HepG2 (cell line): ENCODE measurements at places on chromosomes 16 and 17. TPM values are rescaled to one million over a fixed set of nuclear protein-coding genes. Genes with fewer than 3 reads are reported as not detected.

ZFPM1 gene
- 1.3 and 1.7 TPM in 2 replicates for polyA plus RNA-seq

DNA sequence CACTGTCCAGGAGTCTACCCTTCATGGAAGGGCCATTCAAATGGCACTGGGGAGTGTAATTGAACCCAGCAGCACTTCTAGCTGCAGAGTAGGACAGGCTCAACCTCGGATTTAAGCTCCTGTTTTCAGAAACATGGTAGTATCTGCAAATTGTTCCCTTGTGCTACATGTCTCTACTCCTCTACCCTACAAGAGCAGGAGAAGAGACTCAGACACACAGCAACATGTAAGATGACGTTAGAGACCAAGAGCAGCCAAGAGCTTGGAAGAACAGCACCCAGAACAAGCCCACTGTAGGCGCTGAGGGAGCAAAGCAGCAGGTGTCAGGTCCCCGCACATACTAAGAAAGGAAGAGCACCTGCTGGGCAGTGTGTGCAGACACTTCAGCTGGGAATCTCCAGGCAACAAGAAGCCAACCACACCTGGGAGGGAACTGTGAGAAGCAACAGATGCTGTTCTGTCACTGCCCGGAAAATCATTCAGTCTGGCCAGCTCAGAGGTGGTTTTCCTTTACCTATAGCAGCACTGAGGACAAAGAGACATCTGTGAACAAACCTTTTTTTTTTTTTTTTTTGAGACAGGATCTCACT, 35.6 kb upstream of the MNT start:
- no peak for DNase-seq

KRT32 gene
- polyA plus RNA-seq: not detected in 2 replicates

GRCh38 chr16:24975428-24975889, 39.7 kb downstream of the ARHGAP17 start:
- DNase-seq: no peak

DNA sequence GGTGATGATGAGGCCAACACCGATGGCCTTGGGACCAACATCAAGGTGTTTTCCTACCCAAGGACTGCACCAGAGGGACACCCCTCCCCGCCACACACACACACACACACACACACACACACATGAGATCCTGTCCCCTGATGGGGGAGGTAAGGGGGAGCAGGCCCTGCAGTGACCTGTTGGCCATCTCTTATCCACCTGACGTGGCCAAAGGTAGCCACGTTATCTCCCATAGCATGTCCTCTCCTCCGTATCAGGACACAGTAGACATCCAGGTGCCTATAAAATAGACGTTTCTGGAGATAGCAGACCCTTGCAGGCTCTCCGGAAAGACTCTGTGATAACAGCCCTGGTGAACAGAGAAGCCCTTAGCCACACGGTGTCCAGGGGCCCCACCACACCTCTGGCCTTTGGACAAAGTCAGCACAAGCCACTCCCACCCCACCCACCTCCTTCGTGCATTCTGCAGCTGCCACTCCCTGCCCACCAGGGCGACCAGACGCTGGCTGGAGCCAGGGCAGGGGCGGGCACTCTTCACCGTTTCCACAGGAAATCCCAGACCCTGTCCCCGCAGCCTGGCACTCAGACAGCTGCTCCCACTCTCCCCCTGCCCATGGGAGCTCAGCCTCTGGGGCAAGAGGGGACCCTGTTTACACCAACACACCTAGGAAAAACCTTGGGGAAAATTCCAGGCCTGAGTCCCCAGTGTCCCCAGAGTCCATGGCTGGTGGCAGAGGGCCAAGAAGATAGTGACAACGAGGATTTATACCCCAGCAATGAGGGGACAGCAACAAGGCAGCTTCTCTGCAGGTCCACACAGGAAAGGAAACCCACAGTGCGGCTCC, 15.4 kb upstream of the ENPP7 start:
- DNase-seq: peak; percentile 55

- DNase-seq: no peak
These were observed 35.8 kb upstream of the IL34 start for GRCh38 chr16:70610273-70611223.

- DNase-seq: peak; percentile 76
These were observed 15.5 kb upstream of the CMIP start for GRCh38 chr16:81429045-81429521.

- DNase-seq: no peak
These were observed 17.8 kb upstream of the HNF1B start for GRCh38 chr17:37762666-37763065.

DNA sequence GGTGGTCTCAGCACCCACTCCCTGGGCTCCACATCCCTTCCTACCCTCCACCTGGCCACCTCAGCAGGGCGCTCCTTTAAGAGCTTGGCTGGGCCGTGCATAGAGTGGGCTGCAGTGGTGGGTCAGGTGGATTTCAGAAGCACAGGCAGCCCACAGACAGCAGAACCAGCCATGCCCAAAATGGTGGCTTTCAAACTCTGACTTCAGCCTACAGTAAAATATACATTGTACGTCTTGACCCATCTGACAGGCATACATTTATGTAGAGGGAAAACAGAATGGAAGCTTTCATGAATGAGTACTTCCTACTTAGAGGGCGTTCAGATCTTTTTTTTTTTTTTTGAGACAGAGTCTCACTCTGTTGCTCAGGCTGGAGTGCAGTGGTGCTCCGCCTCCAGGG, 26.0 kb upstream of the LASP1NB start:
- no peak for DNase-seq

DNA sequence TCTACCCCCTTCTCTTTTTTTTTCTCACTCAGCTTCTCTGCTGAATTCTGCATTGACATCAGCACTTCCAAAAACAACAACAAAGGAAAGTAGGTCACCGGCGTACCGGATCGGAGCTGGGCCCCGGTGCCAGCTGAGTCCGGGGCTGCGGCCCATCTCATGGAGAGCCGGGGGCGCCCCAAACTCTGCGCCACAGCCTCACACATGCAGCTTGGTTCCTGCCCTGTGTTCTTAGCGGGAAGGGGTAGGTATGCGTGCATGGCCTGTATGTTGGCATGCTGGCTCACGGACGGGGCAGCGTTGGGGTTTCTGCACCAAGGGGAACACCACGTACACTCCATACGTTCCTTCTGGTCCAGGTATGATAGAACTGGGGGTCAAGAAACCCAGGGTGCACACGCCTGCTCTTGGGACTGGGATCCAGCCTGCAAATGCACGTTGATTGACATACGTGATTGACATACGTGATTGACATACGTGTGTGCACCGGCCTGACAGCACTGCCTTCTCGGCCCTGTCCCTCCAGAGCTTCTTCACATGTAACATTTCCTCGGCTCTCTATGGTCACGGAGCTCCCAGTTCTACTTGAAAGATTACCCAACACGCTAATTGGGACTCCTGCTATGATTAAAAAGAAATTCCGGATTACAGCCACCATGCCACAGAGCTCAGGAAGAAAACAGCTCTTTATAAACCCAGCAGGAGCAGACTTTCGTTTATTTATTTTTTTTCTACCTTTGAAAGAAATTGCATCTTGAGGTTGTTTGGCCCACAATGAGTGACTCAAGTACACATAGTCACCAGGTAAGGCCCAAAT, 88.7 kb downstream of the RPA1 start:
- DNase-seq: no peak

DNA sequence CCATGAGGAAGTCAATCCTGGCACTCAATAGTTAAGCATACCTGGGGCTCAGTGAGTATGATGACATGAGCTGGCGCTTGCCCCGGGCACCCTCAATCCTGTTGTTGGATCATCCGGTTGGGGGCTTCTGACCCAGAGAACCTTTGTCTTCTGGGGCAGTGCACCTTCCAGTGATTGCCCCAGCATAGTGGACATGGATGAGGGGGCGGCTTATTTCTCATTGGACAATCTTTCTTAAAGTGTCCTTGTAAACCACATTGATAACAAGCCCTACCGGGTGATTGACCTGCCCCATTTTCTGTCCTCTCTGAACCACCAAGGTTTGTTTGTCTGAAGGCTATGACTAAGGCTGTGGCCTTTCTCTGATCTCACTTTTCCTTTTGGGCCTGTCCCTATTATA, 18.2 kb downstream of the IGSF6 start:
- peak; percentile 67 for DNase-seq

PDPR gene
- 29.9 and 30.6 TPM in 2 replicates for polyA plus RNA-seq

DNA sequence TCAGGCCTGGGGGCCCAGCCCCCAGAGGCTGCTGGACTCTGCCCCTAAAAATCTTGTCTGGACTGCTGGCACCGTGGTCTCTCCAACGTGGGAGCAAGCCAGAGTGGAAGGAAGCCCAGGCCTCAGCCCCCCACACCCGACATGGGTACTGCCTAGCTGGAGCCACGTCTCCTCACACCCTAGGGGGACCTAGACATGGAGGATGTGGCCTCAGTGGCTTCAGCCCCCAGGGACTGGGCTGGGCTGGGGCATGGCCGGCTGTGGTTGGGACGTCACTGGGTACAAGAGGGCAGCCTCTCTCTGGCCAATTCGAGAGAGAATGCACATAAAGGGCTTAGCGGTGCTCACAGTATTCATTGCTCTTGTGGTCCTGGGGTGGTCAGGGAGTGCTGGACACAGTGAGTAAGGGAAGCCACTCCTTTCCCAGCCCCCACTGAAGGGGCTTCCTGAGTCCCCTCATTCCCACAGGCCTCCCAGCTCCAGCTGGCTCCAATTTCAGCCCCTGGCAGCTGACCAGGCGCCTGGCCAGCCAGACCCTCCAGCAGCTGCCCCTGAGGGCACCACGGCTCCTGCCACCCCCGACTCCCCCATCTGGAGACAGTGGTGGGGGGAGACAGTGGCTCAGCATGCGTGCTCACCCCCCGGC, 1.1 kb downstream of the CDH15 start:
- no peak for DNase-seq

DNA sequence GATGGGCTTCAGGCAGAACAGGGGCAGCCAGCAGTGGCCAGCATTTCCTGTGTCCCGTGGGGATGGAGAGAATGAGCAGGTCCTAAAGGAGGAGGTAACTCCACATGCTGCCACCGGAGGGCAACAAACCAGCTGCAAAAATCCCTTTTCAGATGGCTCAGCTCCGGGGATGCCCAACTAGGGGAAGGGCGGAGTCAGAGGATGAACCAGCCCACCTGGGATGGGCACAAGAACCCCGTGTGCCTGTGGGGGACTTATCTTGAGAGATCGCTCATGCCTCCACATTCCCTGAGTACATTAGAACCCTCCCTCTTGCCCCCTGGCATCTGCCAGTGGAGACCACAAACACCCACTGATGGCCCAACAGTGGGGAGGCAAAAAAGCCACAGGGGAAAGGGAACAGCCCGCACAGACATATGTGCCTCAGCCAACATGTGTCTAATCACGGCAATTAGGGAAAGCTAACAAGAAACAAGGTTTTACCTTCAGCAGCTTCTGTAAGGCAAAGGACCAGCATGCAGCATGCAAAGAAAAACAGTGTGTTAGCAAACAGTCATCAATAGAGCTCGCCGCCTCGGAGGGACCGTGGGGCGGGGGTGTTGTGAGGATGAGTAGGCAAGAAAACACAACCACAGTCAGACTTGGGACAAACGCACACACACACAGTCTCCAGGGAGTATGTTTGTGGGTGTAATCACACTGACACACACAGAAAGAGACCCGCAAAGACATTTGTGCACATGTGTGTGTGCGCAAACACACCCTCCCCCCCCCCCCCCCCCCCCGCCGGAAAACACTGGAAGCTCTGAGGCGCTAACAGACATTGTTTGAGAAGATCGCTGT, 64.0 kb downstream of the MYO18A start:
- DNase-seq: peak; percentile 36

ARMC5 gene
- 10.8 and 11.9 TPM in 2 replicates for polyA plus RNA-seq
